Transverse colon (tissue), 4 donors: ENCODE measurements at places on chromosomes 6 and 20. TPM values are rescaled to one million over a fixed set of nuclear protein-coding genes. Genes with fewer than 3 reads are reported as not detected.
A peak's percentile ranks its signal among the peaks of the same experiment; 100 is the strongest.

FAM135A gene
- 115 TPM for total RNA-seq

GRCh38 chr6:92719773-92720172, 699.6 kb downstream of the EPHA7 start:
- no peak for DNase-seq

DNA sequence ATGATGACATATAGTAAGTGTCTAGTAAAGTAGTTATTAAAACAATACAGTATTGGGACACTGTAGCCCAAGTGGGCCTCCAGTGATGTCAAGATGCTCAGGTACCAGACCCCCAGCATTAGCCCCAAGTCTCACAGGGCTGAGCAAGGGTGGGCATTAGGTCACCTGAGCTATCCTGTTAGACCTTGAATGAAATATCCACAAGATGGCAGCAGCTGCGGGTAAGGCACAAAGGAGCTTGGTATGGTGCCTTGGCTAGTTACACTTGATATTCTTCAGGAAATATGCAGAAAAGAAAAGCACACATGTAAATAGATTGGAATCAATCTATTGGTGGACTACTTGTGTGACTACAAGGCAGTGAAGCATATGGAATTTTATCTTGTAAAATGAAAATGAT, 701.8 kb upstream of the ADGRB3 start:
- DNase-seq: no peak

- no peak for DNase-seq
These were observed 63.1 kb downstream of the TTI1 start for GRCh38 chr20:37969949-37970855.

- no peak for DNase-seq
These were observed 9.9 kb downstream of the PSMA7 start for GRCh38 chr20:62133051-62133845.

DNA sequence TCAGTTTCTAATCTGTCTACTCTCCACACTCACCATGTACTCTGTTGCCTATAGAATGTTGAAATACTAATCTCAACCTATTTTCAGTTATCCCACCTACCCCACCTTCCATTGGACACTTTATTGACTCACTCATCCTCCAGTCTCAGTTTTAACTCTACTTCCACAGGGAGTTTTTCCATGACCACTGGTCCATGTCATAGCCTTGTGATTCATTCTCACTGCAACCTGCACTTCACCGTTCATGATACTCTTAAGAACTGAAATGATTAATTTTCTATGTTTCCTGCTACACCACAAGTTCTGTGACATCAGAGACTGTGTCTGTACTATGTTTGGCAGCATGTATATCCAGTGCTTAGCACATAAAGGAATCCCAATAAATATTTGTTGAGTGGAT, 122.8 kb upstream of the HSF2 start:
- no peak for DNase-seq

DNA sequence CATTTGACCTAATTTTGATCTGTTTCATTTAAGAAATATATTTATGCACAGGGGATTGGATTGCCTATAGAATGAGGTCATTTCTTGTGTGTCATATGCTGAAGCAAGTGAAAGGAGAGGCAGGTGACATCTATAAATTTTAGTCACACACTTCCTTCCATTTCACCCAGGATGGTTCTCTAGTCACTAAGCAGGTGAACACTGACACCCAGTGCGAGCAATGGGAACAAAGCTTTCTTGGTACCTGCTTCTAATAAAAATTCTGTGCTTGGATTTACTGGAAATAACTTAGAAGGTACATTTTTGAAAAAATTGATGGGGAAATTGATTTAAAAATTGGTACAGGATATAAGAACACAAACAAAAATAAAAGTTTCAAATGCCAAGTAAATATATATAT, 66.9 kb upstream of the MC3R start:
- peak; percentile 10 for DNase-seq

DNA sequence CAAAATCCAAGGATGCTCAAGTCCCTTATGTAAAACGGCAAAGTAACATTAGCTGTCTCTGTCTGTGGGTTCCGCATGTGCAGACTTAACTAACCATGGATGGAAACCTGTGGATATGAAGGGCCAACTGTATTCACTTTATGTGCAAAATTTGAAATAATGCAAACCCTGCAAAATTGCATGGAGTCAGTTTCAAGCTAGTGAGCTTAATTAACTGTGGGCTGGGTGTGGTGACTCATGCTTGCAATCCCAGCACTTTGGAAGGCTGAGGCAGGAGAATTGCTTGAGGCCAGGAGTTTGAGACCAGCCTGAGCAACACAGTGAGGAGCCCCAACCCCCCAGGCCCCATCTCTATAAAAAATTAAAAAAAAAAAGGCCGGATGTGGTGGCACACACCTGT, 81.4 kb downstream of the ANKS1A start:
- no peak for DNase-seq
